ENCODE measurements at places on chromosomes 11 and 22. TPM values are rescaled to one million over a fixed set of nuclear protein-coding genes. Genes with fewer than 3 reads are reported as not detected.

DNA sequence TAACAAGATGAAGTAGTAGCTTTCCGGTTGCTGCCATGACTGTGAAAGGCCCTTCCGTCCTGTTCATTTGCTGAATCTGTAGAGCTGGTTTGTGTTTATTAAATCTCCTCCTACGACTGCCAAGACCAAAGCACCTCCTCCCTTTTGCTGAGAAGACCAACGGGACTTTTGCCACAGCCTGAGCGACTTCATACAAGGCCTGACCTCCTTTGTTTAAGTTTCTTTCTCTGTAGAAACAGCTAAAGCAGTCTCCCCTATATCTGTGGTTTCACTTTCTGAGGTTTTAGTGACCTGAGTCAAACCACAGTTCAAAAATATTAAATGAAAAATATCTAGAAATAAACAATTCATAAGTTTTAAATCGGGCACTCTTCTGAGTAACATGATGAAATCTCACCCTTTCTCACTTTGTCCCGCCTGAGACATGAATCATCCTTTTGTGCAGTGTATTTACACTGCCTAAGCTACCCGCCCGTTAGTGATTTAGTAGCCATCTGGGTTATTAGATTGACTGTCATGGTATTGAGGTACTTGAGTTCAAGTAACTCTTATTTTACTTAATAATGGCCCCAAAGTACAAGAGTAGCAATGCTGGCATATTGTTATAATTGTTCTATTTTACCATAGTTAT lies 119.1 kb upstream of the LRRC4C start:
- no peaks in the 10 kb centered on the region for H3K36me3 ChIP-seq
- no peak overlapping the region for H3K4me3 ChIP-seq
- H3K27ac ChIP-seq, result no peak overlapping the region
- no peaks in the 10 kb centered on the region for H3K27me3 ChIP-seq
- no peaks in the 10 kb centered on the region for H3K4me1 ChIP-seq
- DNase-seq, result no peak

DNA sequence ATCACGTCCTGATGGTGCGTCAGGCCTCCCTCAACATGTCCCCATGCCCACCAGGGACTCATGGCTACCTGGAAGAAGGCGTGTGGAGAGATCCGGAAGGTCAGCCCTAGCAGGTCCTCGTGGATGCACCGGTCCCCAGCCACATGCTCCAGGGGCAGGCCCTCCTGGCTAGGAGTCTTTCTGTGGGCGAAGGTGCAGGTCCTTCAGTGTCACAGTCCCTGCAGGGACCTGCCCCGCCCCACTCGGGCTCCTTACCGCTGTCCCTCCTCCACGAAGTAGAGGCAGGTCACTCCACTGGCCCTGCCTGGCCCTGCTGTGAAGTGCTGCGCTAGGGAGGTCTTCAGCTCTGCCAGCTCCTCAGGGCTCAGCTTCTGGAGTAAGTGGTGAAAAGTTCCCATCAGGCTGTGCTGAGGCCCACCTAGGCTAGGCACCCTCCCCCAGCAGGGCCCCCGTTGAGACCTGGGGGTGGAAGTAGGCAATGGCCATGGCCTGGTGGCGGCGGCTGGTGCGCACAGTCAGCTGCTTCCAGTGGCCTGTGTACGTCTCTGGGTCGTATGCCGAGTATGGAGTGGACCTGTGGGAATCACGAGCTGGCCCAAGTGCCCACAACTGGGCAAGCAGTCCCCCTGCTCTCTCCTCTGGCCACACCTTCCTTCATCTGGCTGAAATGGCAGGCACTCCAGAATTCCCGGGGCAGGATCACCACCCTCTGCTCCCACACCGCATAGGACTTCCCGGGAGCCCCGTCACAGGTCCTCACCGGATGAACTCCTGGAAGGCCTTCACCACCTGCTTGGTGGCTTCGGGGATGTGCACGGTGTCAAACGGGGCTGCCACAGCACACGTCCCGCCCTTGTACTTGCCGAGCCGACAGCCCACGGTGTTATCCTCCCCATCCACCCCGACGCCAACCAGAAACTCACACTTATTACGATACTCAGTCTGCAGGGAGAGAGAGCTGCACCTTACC lies 1.1 kb upstream of the RANBP1 start:
- no peaks in the 10 kb centered on the region for H3K27me3 ChIP-seq
- peaks cover 66% of the 10 kb centered on the region for H3K4me1 ChIP-seq
- peak overlapping the region; percentile 80 for H3K27ac ChIP-seq

DNA sequence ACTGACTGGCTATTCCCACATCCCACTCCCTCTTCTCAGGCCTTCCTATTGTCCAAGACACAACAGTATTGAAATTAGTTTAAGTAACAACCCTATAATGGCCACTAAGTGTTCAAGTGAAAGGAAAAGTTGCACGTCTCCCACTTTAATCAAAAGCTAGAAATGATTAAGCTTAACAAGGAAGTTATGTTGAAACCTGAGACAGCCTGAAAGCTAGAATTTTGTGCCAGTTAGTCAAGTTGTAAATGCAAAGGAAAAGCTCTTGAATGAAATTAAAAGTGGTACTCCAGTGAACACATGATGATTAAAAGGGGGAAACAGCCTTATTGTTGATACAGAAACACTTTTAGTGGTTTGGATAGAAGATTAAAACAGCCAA lies 332.7 kb downstream of the CASP12 start:
- no peaks in the 10 kb centered on the region for H3K4me1 ChIP-seq
- no peak overlapping the region for H3K27ac ChIP-seq
- H3K27me3 ChIP-seq, result no peaks in the 10 kb centered on the region

- DNase-seq, result no peak
- H3K4me3 ChIP-seq, result no peak overlapping the region
- H3K4me1 ChIP-seq, result peaks cover 21% of the 10 kb centered on the region
- no peaks in the 10 kb centered on the region for H3K36me3 ChIP-seq
- peaks cover 13% of the 10 kb centered on the region for H3K27me3 ChIP-seq
- H3K27ac ChIP-seq, result no peak overlapping the region
Observed at GRCh38 chr11:72778535-72779494, 15.0 kb downstream of the STARD10 start.

DNA sequence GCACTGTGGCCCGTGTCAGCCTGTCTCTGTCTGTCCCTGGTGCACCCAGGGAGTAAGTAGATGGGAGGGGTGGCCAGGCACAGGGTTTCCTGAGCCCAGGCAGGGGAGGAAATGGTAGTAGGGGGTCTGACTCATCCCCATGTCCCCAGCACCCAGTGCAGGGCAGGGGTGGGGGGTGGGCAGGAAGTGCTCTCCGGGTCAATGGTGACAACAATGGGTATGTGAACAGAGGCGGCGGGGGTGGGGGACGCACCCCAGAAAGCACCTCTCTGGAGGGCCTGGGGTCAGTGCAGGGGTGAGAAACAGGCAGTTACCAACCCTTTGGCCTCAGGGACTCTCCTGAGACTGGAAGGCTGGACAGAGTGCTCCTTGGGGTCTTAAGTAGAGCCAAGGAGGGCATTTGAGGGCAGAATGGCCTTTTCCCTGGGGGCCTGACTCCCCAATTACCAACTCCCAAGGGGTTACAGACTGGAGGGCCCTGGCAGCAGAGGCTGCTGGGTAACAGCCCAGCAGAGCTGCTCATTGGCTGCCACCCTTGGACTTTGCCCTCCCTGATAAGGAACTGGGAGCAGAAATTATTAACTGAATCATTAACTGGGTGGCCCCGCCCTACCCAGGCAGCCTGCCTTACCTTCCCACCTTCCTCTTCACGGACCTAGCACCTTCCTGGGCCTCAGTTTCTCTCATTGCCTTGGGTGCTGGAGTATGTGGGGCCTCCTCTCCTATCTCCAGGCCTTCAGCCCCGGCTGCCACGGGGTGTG lies 4.2 kb downstream of the MYRF start:
- H3K4me3 ChIP-seq, result no peak overlapping the region
- no peaks in the 10 kb centered on the region for H3K36me3 ChIP-seq
- peaks cover 29% of the 10 kb centered on the region for H3K4me1 ChIP-seq
- H3K27ac ChIP-seq, result peak overlapping the region; percentile 78

DNA sequence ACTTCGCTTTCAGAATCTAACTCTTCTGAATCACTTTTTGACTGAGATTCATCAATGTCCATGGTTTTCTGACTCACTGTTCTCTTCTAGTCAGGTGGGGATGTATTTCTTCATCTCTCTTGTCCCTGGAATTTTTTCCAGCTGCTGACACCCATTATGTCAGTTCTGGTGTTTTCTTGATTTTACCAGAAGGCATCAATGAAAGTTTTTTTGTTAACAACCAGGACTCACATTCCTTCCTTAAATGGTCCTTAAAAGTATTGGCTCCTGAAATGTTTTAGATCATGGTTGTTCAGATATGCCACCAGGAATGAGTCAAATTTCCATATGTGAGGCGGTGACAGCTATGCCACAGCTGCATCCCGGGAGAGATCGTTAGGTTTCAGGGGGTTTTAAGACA lies 12.9 kb downstream of the MICAL2 start:
- no peak overlapping the region for H3K4me3 ChIP-seq
- H3K36me3 ChIP-seq, result peaks cover 6% of the 10 kb centered on the region
- H3K27me3 ChIP-seq, result no peaks in the 10 kb centered on the region
- H3K27ac ChIP-seq, result no peak overlapping the region
- H3K4me1 ChIP-seq, result peaks cover 67% of the 10 kb centered on the region

DNA sequence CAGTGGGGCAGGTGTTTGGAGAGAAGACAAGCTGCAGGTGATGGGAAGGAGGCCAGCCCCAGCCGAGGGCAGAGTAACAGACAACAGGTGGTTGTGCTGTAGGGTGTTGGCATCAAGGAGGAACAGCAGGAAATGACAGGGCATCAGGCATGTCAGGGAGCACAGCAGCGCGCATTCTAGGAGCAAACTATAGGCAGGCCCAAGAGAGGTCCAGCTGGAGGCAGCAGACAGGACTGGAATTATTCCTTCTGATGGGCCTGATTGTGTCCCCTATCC lies 13.6 kb downstream of the ADM start:
- H3K36me3 ChIP-seq, result no peaks in the 10 kb centered on the region
- no peak overlapping the region for H3K27ac ChIP-seq
- H3K4me1 ChIP-seq, result peaks cover 10% of the 10 kb centered on the region
- peaks cover under 1% of the 10 kb centered on the region for H3K27me3 ChIP-seq
- DNase-seq, result no peak
- H3K4me3 ChIP-seq, result no peak overlapping the region

DNA sequence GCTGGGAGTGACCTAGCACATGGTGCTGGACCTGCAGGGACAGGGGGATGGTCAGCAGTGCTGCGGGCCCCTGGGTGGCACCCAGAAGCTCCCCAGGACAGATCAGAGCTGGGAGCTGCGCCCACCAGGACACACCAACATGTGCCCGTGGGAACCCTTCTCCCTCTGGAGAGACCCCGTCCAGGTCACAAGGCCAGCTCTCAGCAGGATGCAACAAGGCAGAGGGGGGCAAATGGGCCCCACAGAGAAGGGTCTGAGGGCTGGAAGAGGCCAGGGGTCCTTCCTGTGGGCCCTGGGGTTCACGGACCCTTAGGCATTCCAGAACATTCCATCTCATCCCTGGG lies 6.2 kb downstream of the DUSP8 start:
- peaks cover 3% of the 10 kb centered on the region for H3K4me1 ChIP-seq
- H3K36me3 ChIP-seq, result no peaks in the 10 kb centered on the region
- no peak overlapping the region for H3K4me3 ChIP-seq
- no peak overlapping the region for H3K27ac ChIP-seq
- H3K27me3 ChIP-seq, result peaks cover 10% of the 10 kb centered on the region
- DNase-seq, result no peak

The SLC37A2 gene
- total RNA-seq, result 0.68 TPM

The OR51E2 gene
- not detected for total RNA-seq

The GPHA2 gene
- total RNA-seq, result not detected
